CD4-positive, alpha-beta T cell (primary cell): ENCODE measurements at places on chromosomes 5 and 9.
A peak's percentile ranks its signal among the peaks of the same experiment; 100 is the strongest.

DNA sequence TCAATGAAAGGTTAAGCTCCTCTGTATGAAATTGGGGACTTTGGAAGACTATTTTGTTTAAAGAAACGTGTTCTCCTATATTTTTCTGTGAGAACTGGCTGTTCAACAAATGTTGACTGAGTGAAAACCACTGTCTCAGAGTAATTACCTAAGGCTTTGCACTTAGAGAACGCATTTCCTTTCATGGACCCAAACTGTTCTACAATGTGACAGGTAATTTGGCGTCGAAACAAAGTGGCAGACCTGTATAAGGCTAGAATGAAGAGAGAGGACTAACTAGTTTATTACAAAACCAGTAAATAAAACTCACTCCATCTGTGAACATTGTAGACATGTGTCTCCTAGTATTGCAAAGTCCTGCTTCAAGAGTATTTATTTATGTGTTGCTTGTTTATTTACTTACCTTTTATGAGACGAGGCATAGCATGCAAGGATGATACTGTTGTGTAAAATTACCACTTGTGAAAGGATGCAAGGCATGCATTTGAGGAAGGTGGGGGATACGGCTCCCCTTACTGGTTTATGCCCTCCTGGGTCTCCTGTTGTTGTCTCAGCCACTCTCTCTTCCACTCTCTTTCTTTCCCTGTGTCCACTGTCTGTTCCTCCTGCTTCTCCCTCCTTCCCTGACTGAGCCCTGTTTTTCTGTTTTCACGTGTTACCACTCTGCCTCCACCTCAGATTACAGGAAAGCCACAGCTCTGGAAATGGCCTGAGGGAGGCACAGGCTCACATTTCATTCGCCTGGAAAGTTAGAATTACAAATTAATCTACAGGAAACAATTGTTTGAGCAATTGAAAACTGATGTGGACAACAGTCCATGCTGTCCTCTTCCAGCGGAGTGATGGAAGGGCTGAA lies 444.0 kb upstream of the ZNF608 start:
- no peak for DNase-seq

DNA sequence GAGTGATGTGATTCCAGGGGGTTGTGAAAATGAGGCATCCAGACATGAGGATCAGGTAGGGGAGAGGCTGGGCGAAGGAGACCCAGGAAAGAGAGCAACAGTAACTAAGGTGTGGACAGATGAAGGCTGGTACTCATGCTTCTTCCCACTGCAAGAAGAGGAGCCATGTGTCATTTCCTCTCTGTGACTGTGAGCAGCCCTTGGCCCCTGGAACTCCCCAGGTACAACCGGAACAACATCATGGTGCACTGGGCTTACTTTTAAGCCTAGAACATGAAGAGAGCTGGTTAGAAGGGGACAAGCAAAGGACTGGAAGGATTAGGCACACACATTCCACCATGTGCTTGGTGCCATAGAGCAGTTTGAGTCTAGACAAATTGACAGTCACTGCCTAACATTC lies 10.9 kb upstream of the IL12B start:
- DNase-seq: no peak

DNA sequence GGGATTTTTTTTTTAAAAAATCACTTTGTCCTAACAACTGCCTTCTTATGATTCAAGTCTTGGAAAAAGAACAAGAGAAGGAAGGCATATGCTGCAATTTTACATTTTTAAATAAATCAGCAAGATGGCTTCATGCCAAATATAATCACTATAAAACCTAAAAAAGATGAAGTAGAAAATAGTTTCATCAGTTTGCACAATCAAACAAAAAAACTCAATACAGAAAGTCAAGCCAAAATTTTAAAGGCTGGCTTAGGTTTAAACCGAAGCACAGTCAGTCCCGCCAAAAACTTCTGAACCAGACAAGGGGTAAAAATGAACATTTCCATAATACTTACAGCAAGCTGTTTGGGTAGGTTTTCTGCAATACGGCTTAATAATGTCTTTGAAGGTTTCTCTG lies 57.3 kb downstream of the ZFR start:
- DNase-seq: no peak

- peak; percentile 88 for DNase-seq
Observed at GRCh38 chr9:97984188-97985057, 1.3 kb downstream of the ANP32B start.
